ENCODE measurements at places on chromosomes 3 and 15.

- no peak for DNase-seq
Observed at GRCh38 chr15:80780416-80781221, 1.4 kb downstream of the CEMIP start.

DNA sequence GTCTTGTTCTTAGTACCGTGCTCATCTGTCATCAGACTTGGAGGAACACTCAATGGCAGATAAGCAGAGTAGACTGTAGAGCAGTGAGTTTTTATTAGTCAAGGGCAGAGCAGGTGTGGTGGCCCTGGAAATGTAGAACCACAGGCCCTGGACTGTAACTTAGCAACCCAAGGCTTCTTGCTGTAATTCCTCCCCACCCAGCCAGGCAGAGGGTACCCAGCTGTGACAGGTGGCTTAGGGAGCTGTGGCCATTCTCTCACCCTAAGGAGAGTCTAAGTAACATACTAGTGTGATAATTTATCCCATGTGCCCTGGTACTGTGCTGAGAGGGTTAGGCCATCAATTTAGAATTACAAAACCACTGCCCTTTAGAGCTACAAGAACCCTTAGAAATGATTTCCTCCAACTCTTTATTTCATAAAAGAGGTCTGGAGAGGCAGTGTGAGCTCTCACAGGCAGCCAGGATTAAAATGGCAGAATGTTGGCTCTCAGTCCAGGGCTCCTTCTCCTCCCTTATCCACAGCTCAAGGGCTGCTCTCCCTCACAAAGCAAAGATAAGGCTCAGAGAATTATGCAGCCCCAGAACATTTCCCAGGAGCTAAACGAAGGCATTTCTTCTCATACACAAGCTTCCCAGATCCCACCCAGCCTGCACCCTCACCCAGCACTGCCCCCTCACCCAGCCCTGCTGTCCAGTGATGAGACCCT lies 3.0 kb downstream of the POMGNT2 start:
- no peak for DNase-seq

- no peak for DNase-seq
Observed at GRCh38 chr3:7798276-7798675, 703.3 kb upstream of the LMCD1 start.

GRCh38 chr3:192819001-192819569 lies 91.7 kb upstream of the FGF12 start:
- DNase-seq, result peak; percentile 48

DNA sequence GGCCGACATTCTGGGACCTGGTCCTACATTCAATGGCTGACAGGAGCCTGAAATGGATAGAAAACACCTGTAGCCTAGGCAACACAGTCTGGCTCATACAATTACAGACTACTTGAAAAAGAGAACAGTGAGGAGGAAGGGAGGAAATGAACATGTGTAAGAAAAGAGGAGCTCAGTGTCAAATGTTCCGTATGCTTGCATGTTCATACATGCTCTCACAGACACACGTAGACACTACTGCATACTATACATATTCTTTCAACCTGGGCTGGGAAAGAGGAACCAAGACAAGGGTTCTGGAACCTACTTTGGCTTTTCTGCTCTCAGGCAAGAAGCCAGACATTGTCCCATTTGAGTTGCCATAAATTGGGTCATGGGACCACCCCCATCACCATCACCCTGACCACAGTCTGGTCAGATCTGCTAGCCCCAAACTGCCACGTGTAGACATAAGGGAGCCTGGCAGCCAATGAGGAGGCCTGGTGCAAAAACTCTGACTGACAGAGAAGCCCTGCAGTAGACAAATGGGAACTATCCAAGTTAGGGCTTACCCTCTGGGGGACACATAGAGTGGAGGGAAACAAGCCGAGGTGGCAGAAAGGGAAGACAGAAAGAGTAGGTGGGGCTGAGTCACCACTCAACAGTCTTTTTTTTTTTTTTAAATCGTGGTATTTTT lies 310.0 kb downstream of the SHQ1 start:
- DNase-seq, result no peak

DNA sequence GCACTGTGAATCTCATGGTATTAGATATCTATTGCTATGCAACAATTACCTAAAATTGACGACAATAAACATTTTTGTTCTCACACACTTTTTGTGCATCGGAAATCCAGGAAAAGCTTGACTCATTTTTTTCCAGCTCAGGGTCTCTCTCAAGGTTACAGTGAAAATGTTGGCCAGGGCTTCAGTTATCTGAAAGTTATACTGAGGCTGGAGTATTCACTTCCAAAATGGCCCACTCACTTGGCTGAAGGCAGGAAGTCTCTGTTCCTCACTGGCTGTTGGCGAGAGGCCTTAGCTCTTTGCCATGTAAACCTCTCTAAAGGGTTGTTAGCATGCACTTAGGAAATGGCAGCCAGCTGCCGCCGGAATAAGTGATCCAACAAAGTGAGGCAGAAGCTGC lies 41.4 kb downstream of the OSTN start:
- no peak for DNase-seq

GRCh38 chr15:64568765-64569164 lies 108.4 kb downstream of the ZNF609 start:
- DNase-seq, result no peak

GRCh38 chr3:45056608-45057301 lies 30.7 kb downstream of the CLEC3B start:
- no peak for DNase-seq

GRCh38 chr15:90857883-90858443 lies 10.4 kb upstream of the FURIN start:
- DNase-seq, result no peak

- no peak for DNase-seq
Observed at GRCh38 chr15:84034578-84035398, 200.8 kb upstream of the GOLGA6L4 start.

DNA sequence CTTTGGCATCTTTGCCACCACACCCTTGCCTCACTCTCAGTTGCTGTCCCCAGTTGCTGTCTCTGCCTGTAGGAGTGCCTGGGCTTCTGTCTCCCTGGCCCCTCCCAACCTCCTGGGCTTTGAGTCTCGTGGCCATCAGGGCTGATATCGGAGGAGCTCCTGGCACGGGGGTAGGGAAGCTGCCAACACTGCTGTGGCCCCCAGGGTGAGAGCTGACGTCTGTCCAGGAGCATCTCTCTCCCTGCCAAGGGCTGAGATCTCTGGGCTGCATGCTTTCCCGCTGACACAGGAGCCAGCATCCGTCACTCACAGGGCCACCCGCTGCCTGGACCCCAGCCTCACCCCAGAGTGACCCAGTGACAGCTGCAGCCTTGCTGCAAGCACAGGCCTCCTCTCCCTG lies 47.4 kb downstream of the EXOG start:
- DNase-seq, result no peak

DNA sequence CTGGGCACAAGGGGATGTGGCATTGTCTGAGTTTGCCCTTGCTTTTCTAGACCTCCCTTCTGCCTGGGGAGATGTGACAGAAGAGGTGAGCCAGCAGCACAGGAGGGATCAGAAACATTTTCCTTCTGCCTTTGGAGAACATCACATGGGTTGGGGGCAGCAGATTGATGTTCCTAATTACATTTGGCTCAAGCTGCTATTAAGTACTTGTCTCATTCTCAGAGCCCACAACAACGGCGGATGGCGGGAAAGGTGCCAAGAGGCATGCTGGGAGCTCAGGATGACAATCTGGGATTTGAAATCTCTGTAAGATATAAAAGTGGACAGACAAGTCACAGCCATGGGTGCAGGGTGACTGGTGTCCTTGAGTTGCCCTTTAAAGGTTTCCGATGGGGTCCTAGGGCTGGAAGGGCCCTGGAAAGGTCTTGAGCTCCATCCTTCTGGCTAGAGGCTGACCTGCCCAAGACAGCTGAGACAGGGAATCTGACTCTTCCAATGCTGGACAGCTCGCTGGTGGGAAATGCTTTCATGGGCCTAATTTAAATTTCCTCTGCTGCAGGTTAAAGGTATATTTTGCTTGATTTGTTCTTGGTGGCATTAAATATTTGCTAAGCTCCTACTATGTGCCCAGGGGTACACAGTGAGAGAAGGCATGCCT lies 2.4 kb upstream of the CORO2B start:
- no peak for DNase-seq

- DNase-seq, result no peak
Observed at GRCh38 chr3:5055357-5056110, 66.6 kb upstream of the ARL8B start.

DNA sequence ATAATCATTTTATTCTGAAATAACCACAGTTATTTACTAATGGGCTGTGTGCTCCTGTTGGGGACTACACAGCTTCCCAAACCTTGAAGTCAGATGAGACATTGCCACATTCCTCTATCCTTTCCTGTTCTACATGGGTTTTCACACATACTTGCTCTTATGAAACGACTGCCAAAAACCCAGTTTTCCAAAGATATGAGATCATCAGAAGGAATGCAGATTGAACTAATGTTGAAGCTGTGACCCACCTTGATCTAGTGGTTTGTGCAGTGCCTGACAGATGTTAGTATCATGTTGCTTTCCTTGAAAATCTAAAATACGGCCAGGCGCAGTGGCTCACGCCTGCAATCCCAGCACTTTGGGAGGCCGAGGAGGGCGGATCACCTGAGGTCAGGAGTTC lies 144.6 kb downstream of the VGLL4 start:
- no peak for DNase-seq

GRCh38 chr3:31369637-31370379 lies 162.9 kb upstream of the STT3B start:
- no peak for DNase-seq

GRCh38 chr3:195411836-195412235 lies 31.0 kb downstream of the ACAP2 start:
- no peak for DNase-seq

GRCh38 chr15:57320631-57321220 lies 55.6 kb upstream of the CGNL1 start:
- DNase-seq, result no peak

DNA sequence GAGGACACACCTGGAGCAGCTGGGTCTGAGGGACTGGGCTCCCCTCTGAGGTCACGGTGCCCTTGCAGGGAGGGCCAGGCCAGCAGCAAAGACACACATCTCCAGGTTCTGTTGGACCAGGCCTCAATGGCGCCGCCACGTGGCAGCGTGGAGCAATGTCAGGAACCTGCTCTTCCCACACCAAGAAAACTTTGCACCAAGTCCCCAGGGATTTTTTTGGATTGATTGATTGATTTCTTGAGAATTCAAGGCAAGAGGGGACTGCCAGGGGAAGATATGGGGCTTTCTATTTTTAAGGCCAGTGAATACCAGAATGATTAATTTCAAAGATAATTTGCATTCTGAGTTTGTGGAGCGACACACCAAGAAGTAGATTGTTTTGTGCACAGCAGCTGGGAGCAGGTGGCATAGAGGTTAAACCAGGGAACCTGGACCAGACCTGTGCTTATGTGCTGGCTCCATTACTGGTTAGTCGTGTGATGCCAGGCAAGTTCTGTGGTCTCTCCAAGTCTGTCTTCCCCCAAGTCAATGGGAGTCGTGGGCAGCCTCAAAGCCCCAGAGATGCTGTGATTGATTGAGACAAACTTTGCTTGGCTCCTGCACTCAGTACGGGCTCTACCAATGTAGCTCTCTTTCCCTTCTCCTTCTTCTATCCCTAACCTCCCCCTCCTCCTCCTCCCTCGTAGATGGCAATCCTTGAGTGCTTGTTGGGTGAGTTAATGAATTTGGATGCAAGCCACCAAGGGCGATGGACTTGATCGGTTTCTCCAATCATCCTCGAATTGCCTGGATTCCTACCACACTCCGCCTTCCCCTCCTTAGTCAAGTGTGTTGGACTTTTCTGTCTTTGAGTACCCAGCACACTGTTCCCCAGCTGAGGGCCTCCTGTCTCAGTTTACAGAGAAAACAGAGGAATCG lies 96.2 kb upstream of the TRPM1 start:
- DNase-seq, result peak; percentile 49

DNA sequence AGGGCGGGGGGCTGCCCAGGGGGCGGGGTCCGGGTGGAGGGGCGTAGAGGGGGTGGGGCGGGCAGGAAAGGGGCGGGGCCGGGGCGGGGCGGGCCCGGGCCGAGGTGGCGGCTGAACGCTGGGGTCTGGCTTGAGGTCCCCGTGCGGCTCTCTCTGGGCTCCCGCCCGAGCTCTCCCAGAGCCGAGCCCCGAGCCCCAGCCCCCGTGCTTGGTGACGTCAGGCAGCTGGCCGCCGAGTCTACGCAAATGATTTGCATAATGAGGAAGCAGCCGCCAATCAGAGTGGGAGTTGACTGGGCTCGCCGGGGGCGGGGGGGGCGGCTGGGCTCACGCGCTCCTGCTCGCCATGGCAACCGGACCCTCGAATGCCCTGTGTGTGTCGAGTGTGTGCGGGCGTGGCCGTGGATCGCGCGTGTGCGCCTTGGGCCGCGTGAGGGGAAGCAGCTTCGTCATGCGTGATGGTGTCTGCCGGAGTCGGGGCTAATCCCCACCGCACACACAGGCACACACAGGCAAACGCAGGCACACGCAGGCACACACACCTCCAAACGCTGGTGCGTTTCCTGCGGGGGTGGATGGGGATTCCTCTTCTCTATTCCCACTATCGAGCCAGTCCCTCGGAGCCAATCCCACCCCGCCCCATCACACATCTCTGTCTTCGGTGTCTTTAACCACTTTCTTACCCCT lies at the start of gene CELF6:
Gene CELF6 (minus strand): TSS at position 173 of the 687 bp plus-strand sequence. CDS start 283 bp downstream, outside the sequence.
- peak; percentile 51 for DNase-seq

- no peak for DNase-seq
Observed at GRCh38 chr15:41523097-41523496, 9.5 kb upstream of the LTK start.

DNA sequence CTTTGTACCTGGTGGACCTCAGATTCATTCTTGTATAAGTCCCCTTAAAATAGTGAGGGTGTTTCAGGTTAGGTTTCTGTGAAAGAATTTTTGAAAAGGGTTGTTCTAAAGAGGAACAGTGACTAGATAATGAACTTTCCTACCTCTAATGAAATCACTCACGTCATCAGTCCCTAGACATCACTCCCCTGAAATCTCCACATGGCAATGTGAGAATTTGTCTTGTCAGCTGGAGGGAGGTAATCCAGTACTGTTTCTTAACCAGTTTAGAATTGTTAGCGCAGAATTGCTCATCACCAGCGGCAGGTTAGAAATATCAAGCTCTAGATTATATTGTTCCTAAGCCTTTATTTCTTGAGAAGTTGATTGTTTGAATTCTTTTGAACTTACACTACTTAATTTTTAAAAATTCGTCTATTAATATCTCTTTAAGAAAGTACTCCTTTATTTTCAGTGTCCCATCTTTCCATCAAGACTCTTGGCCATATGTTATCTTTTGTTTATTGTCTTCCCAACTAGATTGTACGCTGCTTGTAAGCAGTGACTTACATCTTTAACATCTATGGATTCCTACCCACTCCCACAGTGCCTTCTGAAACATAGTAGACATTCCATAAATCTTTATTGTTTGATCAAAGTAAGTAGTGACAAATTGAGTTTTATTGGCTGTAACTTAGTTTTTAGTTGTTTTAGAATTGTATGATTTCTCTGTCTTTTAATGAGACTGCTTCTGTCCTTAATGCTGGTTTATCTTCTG lies 52.8 kb downstream of the RASA2 start:
- DNase-seq, result no peak

GRCh38 chr3:98902351-98902740 lies 851 bp upstream of the DCBLD2 start:
- no peak for DNase-seq

- no peak for DNase-seq
Observed at GRCh38 chr15:74873756-74874424, 725 bp upstream of the SCAMP2 start.

Measured in stimulated activated CD4-positive, alpha-beta T cell treated with anti-CD3 and anti-CD28 coated beads, Interleukin-4, amount 100 ng/mL, for 48 hours (primary cell).